ENCODE measurements at places on chromosomes 3 and 15. TPM values are rescaled to one million over a fixed set of nuclear protein-coding genes. Genes with fewer than 3 reads are reported as not detected.

Gene TJP1
- total RNA-seq, result 43.5 TPM

Gene SHC4
- not detected for total RNA-seq

Gene DAZL
- not detected for total RNA-seq

Gene SIDT1
- 0.13 TPM for total RNA-seq

Gene ABCF3
- total RNA-seq, result 96.4 TPM

Gene STAC
- total RNA-seq, result 1.7 TPM

Gene GHSR
- total RNA-seq, result not detected

Gene GMPS
- 31.9 TPM for total RNA-seq

Gene FBXL2
- 1.9 TPM for total RNA-seq

Gene ZBBX
- not detected for total RNA-seq

Gene CPNE9
- total RNA-seq, result not detected

Gene CCR4
- not detected for total RNA-seq

Gene CACNA2D2
- 0.29 TPM for total RNA-seq

Gene GOLGA6L4
- not detected for total RNA-seq

Gene CCDC71
- total RNA-seq, result 31.0 TPM

Gene OCA2
- total RNA-seq, result 0.41 TPM

Gene CLDN11
- 0.97 TPM for total RNA-seq

Measured in gastrocnemius medialis (tissue), 4 donors.